ENCODE measurements at places on chromosomes 4 and X.

DNA sequence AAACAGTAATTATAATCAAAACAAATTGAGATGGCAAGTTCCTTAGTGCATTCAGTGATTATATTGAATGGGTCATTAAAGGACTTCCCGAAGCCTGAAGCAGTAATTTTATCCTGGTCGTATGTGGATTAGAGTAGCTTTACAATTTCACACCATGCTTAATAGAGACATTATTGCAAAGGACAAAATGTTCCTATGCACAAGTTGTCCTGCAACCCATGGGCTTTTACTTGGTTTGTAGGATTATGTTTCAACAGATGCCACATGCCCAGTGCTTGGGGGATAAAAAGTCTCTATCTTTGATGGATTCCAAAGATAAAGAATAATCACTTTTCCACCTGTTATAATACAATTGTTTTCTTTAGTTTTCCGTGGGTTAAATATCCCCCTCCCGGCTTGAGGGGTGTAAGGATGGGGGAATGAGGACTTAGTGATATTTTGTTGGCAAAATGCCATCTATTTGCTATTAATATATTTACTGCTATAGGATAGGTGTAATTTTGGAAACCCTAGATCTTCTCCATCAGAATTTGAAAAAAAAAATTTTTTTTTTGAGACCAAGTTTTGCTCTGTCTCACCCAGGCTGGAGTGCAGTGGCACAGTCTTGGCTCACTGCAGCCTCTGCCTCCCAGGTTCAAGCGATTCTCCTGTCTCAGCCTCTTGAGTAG, 156.5 kb upstream of the ETNPPL start:
- no peak for DNase-seq

GRCh38 chrX:153181822-153182221, 2.7 kb downstream of the MAGEA1 start:
- DNase-seq = no peak

DNA sequence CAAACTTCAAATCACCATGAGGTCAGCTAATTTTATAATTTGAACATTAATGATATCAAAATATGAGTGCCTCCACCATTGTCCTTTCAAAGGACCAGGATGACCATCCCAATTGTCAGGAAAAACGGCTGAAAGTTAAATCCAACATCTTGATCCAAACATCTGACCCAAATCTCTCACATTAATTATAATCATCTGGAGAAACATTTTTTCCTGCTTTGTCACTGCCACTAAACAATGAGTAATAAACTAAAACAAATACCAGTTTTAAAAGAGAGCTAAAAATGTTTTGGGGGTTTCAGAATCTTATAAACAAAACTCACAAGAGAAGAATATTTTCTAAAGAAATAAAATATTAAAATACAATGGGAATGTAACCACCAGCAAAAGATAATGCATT, 45.7 kb upstream of the NDST4 start:
- DNase-seq = no peak

- no peak for DNase-seq
Measured at GRCh38 chr4:182683661-182684060, 233.5 kb downstream of the DCTD start.

- no peak for DNase-seq
Measured at GRCh38 chrX:56232221-56233082, at the start of gene KLF8. KLF8 (plus strand) TSS chrX:56232356; CDS start chrX:56233335, 979 bp downstream.

GRCh38 chr4:170589597-170590191, 499.9 kb upstream of the AADAT start:
- no peak for DNase-seq

DNA sequence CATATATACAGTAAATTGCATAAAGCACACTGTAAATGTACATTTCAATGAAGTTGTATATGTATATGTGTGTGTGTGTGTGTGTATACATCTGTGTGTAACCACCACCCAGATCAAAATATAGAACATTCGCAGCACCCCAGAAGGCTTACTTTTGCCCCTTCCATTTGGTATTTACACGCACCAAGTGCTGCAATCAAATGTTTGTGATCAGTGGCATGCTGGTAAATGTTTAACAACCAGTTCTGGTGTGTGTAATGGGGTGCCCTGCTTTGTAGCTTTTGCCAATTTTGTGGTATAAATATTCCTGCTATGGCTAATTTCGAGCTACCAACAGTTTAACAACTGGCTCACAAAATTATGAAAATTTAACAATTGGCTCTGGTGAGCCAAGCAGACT, 101.3 kb downstream of the RTL5 start:
- no peak for DNase-seq

DNA sequence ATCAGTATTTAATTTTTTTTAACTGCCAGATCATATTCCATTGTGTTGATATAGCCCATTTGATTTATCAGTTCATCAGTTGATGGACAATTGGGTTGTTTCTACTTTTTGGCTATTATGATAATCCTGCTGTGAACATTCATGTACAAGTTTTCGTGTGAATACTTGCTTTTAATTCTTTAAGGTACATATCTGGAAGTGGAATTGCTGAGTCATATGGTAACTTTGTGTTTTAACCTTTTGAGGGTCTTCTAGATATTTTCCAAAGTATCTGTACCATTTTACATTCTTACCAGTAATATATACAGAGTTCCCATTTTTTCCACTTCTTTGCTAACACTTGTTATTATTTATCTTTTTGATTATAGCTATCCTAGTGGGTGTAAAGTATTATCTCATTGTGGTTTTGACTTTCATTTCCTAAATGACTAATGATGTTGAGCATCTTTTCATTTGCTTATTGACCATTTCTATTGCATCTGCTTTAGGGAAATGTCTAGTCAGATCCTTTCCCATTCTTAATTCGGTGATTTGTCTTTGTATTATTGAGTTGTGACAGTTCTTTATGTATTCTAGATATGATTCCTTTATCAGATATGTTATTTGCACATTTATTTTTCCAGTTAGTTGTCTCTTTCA, 75.2 kb upstream of the NUDT6 start:
- no peak for DNase-seq

DNA sequence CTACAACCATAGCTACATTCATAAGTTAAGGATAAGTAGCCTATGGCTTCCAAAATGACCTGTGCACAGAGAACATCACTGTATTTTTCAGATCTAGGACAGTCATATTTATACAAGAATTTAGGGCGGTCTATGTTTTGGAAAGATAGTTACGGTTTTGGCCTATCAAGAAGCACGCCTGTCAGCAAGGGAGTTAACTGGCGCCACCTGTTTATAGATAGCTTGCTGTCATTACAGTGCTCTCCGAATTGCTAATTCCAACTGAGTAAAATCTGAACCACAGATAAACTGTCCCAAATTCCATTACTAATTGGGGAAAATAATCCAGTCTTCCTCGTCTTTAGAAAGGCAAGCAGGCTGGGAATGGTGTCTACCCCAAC, 646 bp downstream of the ABCB7 start:
- no peak for DNase-seq

DNA sequence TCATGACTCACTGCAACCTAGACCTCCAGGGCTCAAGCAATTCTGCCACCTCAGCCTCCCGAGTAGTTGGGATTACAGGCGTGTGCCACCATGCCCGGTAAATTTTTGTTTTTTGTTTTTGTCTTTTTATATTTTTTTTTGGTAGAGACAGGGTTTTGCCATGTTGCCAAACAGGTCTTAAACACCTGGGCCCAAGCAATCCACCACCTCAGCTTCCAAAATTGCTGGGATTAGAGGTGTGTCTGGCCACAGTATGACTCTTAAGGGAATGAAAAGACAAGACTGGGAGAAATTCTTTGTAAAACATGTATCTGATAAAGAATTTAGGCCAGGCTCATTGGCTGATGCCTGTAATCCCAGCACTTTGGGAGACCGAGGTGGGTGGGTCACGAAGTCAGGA, 29.2 kb upstream of the PDGFRA start:
- DNase-seq = no peak

GRCh38 chr4:73576381-73576780, 43.9 kb downstream of the RASSF6 start:
- DNase-seq = no peak
